ENCODE measurements at places on chromosomes 16 and 17.

- no peak for DNase-seq
These were observed 72.3 kb downstream of the TANGO6 start for GRCh38 chr16:68915589-68915988.

- DNase-seq, result no peak
These were observed 45.0 kb downstream of the ESRP2 start for GRCh38 chr16:68190736-68191510.

- no peak for DNase-seq
These were observed 14.4 kb downstream of the ATP6V0D1 start for GRCh38 chr16:67466581-67466980.

- DNase-seq, result no peak
These were observed 15.2 kb downstream of the EMP2 start for GRCh38 chr16:10565167-10565566.

GRCh38 chr16:2498531-2499253 is 15.1 kb upstream of the ATP6V0C start:
- no peak for DNase-seq

DNA sequence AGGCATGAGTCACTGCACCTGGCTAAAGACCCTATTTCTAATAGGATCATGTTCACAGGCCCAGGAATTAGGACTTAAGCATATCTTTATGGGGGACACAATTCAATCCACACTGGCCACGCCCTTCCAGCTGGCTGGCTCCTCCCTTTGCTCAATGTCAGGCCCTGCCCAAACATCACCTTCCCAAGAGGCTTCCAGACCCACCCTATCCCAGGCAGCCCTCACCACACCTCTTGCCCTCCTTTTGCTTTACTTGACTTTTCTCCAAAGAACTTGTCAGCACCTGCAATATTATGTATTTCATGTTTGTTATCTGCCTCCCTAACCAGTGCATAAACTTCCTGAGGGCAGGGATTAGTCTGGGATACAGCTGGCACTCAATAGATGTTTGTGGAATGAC is 109.6 kb upstream of the CDH5 start:
- no peak for DNase-seq

DNA sequence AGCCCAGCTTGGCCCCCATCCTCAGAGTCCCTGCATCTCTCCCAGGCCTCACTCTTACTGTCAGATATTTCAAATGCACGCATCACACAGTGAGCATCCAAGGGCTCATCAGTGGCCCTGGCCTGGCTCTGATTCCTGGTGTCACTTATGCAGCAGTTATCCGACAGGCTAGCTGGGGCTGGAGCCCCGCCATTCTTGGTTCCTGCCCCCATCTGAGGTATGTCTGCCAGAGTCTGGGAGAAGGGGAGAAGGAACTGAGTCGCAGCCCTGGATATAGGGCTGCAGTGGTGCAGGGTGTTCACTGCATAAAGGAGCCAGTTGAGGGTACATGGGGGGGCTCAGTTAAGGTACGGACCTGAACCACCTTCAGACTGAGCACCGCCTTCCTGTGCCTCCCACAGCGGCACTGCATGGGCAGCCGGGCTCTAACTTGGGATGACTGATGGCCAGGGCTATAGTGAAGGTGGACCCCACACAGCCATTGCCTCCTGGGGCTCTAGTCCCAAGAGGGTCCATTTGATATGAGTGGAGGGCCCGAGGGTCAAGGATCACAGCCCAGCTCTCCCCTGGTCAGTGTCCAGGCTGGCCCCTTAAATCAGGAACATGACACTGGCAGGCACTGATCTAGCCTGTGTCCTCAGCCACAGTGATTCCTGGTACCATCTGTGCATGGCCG is 1.8 kb upstream of the RASD1 start:
- no peak for DNase-seq

- no peak for DNase-seq
These were observed 13.7 kb upstream of the OSGIN1 start for GRCh38 chr16:83939266-83939855.

DNA sequence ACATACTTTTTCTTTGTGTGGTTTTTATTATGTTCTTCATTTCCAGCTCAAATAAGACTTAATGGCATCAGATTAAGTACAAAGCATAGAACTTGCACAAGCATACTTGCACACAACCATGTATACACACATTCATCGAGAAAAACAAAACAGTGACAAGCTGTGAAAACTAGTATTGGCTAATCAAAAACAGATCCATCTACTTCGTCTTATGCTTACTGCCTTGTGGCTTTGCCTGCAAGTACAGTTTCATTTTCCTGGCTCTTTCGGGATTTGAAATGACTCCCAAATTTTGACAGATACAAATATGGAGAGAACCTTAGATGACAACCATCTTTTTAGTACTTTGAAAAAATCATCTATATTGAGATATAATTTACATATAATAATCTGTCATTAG is 338.3 kb downstream of the BCAS3 start:
- DNase-seq, result no peak

- DNase-seq, result no peak
These were observed 167.1 kb downstream of the CCDC182 start for GRCh38 chr17:57577751-57578607.

DNA sequence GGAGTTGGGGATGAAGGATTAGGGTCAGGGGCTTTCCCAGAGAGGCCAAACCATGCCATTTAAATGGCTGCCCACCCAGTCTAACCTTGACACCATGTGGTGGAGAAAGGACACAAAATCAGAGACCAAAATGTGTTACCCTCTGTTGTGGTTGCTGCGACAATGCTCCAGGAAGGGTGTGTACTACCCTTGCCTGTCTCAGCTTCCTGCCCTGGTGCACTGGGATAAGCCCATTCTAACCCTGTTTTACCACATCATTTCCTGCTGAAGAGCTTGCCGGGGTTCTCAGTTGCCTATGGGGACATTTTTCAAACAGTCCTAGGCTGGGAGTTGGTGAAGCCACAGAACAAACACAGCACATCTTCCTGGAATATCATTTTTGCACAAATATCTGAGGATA is 4.9 kb downstream of the OR4D1 start:
- no peak for DNase-seq

- DNase-seq, result no peak
These were observed 72.3 kb upstream of the MMP2 start for GRCh38 chr16:55406651-55407050.

DNA sequence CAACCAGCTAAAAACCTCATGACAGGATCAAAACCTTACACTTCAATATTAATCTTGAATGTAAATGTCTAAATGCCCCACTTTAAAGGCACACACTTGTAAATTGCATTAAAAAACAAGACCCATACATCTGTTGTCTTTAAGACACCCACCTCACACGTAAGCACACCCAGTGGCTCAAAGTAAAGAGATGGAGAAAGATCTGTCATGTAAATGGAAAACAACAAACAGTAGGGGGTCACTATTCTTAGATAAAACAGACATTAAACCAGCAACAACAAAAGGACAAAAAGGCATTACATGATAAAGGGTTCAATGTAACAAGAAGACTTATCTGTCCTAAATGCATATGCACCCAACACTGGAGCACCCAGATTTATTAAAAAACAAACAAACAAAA is 35.6 kb downstream of the SDR42E1 start:
- DNase-seq, result no peak

DNA sequence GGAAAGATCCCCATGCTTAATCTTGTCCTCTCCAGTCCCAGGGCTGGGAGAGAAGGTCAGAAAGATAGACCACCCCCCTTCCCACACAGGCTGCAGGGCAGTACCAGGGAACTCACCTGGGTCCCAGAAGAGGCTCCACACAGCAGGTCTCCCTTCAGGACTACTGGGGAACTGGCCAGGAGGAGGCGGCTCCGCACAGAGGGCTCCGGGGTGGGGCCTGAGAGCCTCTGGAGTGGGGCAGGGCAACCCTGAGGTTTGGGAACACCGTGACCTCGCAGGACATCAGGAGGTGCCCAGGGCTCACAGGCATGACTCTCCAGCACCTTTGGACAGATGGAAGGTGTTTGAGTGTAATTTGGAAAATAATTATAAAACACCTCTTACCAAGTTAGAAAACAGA is 11.0 kb downstream of the ABCA3 start:
- DNase-seq, result no peak

DNA sequence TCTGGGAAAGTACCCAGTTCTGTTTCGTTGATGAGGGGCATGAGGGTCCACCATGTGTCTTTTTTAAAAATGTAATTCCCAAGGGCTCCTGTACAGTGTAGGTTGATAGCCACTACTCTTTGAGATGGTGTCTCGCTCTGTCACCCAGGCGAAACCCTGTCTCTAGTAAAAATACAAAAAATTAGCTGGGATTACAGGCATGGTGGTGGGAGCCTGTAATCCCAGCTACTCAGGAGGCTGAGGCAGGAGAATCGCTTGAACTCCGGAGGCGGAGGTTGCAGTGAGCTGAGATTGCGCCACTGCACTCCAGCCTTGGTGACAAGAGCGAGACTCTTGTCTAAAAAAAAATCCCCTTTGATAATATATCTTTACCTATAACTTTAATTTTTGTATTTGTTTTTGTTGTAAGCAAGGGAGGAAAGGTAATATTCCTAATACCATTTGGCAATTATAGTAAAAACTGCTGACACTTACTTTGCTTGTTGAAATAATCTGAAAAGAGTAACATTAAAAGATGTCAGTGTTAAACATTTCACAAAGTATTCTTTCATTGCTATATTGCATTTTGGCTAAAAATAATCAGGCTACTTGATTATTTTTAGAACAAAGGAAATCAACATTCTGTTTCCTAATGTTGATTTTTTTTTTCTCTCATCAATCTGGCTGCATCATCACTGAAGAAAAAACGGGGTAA is 11.8 kb downstream of the KPNA2 start:
- DNase-seq, result no peak

GRCh38 chr17:73695035-73695738 is 50.9 kb upstream of the SDK2 start:
- DNase-seq, result no peak

DNA sequence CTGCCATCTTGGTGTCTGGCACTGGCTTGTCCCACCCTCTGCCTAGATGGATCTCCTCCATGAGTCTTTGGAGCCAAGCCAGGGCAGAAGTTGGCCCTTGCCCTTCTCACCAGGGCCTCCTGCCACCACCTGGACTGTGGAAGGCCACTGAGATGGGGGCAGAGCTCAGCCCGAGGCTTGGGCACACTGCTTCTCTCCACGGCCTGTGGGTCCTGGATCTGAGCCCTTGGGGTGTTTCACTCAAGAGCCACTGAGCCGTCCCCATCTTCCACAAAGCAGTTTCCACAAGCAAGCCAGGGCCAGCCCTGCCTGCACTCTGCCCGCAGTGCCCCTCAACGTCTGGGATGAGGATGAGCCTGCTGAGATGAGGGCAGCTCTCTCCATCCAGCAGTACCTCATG is 16.7 kb upstream of the CD300A start:
- no peak for DNase-seq

DNA sequence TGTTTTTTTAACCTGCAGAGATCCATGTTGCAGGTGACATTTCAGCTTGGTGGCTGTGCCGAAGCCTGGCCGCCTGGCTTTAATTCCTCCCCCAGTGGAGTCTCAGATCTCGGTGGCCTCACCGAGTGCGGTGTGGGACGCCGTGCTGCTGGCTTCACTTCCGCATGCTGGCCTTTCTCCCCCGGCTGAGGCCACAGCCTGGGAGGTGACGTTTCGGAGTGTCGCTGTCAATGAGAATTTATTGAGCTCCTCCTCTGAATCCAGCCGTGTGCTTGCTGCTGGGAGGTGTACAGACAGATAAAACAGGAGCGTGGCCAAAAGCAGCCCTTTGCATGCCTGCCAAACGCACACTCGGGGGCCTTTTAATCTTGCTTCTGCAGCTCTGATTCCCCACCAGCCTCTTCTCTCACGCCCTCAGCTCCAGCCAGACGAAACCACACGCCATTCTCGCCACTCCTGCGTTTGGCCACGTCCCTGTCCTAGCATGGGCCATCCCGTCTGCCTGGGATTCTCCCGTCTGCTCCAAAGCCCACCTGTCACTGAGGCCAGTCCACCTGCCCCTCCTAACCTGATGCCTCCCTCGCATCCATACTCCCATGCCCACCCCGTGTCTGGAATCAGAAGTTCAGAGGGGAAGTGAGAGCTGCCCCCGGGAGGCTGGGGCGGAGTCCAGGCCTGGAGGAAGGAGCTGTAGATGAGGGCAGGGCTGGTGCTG is 3.6 kb downstream of the GSE1 start:
- DNase-seq, result no peak

- DNase-seq, result no peak
These were observed at the start of gene ALDH3A1 for GRCh38 chr17:19747829-19748806. ALDH3A1 (minus strand) TSS chr17:19748298; CDS start chr17:19745129, 3,169 bp downstream.

- no peak for DNase-seq
These were observed 20.1 kb downstream of the NOS2 start for GRCh38 chr17:27780092-27780827.

DNA sequence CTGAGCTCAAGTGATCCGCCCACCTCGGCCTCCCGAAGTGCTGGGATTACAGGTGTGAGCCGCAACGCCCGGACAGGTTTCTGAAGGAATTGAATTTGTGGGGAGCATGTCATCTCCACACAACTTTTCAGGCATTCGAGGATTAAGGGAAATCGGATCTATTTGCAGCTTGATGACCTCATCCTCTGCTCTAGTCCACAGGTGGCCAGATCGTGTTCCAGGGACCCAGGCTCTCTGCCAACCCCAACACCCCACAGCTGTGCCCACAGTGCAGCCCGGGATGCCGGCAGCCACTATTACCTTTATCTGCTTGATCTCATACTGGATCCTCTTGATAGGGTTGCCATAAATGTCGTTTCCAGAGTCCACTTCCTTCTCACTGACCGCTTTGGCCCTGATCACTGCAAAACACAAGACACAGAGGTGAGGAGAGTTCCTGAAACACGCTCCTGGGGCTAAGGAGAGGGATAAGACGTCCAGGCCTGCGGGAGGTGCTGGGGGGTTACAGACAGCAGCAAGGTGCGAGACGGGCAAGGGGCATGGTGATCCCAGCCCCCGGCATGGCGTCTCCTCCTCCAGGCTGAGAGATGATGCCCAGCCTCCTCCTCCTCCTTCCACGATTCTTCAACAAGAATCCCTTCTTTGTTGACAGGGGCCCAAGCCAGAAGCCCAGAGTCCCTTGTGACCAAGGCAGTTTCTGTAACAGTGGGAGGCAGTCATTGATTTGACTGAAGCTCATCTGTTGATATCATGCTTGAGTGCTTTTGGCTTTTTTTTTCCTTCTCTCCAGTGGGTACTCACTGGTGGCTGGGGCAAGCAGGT is 29.3 kb downstream of the CEP295NL start:
- no peak for DNase-seq

DNA sequence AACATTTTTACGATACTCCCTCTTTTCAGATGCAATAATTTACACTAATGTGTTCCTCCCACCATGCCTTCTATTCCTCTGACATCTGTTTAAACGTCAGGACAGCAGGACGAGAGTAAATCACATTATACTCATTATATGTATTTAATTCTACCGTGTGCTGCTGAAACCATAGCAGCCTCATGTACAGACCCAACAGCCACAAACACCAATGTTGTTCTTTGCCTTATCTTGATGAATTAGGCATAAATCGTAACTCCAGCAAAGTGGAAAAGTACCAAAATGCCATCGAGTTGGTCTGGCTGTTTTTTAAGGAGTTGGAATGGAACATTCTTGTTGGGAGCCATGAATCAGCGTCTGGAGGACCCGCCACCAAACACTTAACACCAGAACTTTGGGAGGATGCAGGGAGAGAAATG is 82.9 kb upstream of the FOXF1 start:
- DNase-seq, result no peak

Data from NCI-H1930 (cell line).